ENCODE measurements at places on chromosomes 7 and 10.

DNA sequence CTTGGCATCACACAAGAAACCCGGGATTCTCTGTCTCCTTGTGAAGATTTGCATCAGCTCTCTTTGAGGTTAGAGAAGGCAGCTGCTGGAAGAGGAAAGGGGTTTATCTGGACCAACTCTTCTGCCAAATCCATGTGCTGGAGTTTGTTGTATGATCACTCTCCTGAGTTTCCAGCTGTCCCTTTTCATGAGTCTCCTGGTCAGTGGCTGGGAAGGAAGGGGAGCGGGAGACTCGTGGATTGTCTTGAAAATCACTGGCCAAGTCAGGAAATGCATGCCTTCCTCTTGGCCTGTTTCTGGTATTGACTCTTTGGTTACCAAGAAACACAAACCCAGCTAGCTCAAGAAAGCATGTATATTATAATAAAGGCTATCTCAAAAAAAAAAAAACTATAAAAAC lies 38.8 kb downstream of the TACR2 start:
- DNase-seq = no peak

DNA sequence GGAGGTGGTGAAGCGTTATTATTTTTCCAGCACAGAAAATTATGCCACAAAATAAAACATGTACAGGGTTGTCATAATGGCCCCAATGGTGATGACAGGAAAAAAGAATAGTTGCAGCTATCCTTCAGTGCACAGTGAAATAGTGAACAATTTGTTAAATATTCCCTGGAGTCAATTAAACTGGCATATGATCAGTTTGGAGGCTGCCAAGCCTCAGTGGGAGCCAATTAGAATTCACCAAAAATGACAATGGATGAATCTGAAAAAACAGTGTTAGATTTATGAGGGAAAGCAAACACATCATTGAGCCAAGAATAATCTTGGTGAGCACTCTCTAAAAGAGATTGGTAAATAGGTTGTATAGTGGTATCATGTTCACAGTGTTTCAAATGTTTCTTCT lies 146.3 kb downstream of the OTUD1 start:
- DNase-seq = no peak

DNA sequence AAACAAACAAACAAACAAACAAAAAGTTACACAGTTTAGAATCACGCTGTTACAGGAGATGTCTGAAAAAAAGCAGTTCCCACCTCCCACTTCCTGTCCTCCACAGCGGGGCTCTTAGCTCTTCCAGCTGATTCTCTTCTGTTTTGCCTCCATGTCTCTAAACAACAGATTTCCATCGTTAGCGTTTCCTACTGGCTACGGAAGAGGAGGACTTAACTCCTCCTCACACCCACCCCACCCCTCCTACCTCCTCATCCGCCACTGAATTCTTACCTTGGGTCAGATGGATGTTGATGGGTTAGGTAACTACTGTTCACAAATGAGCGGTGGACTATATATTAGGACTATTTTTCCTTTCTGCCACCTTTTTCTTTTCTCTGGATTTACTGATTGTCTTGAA lies 36.8 kb upstream of the NUB1 start:
- no peak for DNase-seq

DNA sequence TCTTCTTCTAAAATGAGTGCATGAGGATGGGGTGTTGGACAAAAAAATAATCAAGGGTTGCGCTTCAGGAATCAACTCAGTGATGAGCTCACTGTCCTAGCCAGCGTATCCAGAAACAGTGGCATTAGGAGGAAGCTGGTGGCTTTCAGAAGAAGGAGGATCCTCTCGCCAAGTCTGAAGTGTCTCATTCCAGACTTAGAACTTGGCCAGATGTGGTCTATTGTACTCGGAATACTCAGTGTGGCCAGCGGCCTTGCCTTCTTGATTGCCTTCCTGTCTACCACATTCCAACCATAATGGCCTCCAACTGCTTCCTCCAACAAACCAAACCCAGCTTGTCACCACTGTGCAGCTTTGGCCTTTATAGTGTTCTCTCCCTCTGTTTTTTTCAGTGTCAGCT lies 732.4 kb downstream of the KCNMA1 start:
- no peak for DNase-seq

DNA sequence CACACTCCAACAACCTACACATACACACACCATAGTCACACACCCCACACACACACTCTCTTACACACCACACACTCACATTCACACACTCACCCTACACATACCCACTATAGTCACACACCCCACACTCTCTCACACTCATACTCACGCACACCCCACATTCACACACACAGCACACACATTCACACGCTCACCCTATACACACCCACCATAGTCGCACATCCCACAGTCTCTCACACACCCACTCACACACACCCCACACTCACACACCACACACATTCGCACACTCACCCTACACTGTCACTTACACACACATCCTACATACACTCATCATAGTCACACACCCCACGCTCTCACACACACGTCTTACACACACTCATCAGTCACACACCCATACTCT lies 85.6 kb downstream of the HECW1 start:
- DNase-seq = no peak

DNA sequence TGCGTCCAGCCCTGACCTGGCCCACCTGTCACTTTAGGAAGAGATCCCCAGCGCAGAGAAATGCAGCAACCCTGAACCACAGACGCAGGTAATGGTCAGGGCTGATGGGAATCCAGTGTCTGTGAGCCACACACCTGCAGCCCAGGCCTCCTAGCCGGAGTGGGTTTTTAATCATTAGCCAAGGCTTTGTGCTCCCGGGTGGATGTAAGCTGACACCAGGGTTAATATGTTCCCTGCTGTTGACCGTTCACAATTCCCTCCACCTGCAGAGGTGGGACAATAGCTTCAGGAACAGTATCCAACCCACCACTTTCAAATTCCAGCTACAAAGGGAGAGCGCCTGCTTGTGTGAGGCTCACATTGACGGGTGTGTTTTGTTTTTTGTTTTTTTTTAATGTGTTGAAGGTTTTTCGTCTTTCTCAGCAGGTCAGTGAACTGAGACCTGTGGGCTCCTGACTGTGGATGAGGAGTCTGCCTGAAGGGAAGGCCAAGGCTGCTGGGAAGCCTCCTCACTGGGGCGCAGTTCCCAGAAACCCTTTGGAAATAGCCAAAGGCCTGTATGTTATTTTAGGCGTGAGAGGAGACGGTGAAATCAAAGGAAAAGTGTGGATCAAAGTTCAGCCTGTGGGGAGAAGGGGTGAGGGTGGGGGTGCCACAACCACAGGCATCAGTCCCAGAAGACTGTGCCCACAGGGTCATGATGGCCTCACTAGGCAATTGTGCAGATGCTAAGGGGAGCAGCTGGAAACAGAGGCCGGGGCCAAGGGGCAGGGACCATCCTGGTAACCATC lies 111.1 kb downstream of the TNS3 start:
- no peak for DNase-seq

DNA sequence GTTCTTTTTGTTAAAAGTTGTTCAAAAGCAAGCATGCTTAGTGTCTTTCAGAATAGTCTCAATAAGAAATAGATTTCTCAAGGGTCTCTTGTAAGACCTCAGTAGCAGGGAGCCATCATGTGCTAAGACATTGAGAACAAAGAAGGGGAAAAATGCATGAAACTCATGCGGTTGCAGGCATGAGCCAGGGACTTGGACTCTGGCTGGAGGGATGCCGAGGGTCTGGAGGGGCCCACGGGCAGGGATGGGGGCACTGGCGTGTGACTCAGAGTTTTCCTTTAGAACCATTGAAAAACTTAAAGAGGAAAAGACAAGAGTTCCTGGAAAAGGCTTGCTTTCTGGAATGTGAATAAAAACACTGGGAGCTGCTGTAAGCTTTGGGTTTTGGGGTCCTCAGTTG lies 253.3 kb downstream of the CCDC3 start:
- no peak for DNase-seq
